CD8-positive, alpha-beta memory T cell (primary cell): ENCODE measurements at places on chromosomes 11 and 22.
A peak's percentile ranks its signal among the peaks of the same experiment; 100 is the strongest.

DNA sequence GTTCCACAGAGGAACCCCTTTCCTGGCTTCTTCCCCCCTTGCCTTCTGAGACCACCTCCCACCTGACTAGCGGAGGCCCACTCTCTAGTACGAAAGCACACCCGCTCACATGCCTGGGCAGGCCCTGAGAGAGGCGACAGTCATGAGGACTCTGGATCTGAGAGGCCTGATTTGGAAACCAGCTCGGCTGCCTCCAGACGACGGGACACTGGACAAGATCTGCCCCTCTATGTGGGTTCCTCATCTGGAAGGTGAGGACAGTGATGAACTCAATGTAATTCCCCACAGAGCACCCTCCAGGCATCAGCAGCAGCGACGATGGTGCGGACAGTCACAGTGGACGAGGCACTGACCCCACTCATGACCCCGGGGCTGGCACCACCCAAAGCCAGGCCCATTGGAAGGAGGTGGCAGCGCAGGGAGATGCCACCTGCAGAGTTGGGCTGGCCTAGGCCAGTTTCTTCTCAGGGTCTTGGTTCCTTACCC is 7.5 kb downstream of the SULT4A1 start:
- DNase-seq = no peak

DNA sequence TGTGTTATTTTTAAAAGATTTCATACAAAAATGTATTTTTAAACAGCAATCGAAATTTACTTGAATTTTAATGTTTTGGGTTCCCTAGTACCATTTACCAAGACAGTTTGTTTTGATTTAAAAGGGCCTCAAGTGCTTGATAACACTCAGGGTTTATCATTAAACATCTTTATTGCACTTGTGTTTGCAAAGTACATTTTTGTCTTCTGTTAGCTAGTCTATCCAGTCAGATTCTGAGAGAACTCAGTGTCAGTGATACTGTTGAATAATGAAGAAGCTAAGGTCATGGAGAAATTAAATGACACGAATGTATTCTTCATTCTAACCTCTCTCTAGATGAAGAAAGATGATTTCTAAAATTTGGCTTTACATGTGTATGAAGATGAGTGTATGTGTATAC is 12.7 kb upstream of the SESN3 start:
- no peak for DNase-seq

- DNase-seq = no peak
Measured at GRCh38 chr11:124900464-124900863, 2.8 kb upstream of the ROBO4 start.

DNA sequence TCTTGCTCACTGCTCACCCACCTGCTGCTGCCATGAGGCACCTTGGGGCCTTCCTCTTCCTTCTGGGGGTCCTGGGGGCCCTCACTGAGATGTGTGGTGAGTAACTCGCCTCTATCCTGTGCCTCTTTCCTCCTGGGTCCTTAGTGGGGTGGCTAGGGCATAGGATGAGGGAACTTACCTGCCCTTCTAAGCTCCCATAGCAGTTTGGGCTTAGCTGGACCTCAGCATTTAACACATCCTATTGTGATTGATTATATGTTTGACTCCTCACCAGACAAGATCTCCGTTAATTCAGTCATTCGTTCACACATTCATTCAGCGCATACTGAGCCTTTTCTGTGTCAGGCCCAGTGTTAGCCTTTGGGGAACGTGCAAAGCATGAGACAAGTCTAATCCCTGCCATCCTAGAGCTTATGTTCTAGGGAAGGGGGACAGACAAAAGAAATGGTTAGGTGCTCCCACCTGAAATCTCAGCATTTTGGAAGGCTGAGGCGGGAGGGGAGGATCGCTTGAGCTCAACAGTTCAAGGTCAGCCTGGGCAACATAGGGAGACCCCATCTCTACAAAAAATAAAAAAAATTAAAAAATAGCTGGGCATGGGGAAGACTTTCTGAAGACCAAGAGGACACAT is 441 bp downstream of the TCN2 start:
- no peak for DNase-seq

DNA sequence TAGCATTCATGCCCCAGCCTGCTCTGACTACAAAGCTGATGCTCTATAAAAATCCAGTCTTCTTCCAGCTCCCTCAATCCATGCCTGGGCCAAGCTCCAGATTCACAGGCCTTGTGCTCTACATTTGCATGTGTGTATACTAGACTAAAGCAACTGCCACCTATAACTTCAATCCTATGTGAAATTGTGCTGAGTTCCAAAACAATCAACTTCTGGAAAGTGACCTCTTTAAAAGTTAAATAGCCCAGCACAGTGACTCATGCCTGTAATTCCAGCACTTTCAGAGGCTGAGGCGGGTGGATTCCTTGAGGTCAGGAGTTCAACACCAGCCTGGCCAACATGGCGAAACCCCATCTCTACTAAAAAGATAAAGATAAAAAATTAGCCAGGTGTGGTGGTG is 114.3 kb upstream of the ZC3H12C start:
- no peak for DNase-seq

GRCh38 chr11:83835423-83835822 is 549.3 kb upstream of the CCDC90B start:
- no peak for DNase-seq

DNA sequence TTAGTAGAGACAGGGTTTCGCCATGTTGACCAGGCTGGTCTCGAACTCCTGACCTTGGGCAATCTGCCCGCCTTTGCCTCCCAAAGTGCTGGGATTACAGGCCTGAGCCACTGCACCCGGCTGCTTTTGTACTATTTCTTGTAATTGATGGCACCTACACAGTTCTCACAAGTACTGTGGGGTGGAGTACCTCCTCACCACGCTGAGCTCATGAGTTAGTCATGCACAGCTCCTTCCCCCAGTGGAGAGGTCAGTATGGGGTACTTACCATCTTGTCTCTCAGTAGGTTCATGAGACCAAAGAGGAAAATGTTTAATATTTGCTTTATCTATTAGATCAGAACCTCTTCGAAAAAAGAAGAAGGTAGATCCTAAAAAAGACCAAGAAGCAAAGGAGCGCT is 2.1 kb downstream of the MRPL40 start:
- DNase-seq = no peak

GRCh38 chr22:45599836-45600577 is 71.6 kb upstream of the ATXN10 start:
- no peak for DNase-seq

DNA sequence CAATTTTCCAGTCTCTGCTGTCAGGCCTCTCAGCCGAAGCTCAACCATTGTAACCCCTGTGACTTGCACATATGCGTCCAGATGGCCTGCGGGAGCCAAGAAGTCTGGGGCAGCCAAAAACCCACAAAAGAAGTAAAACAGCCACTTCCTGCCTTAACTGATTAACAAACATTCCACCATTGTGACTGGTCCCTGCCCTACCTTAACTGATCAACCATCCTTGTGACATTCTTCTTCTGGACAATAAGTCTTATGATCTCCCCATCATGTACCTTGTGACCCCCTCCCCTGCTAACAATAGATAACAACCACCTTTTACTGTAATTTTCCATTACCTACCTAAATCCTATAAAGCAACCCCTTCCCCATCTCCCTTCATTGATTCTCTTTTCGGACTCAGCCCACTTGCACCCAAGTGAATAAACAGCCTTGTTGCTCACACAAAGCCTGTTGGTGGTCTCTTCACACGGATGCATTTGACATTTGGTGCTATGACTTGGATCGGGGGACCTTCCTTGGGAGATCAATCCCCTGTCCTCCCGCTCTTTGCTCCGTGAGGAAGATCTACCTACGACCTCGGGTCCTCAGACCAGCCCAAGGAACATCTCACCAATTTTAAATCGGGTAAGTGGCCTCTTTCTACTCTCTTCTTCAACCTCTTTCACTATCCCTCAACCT is 1.3 kb upstream of the NDUFC2 start:
- DNase-seq = no peak

GRCh38 chr22:41263704-41264103 is 22.3 kb downstream of the RANGAP1 start:
- DNase-seq = no peak

DNA sequence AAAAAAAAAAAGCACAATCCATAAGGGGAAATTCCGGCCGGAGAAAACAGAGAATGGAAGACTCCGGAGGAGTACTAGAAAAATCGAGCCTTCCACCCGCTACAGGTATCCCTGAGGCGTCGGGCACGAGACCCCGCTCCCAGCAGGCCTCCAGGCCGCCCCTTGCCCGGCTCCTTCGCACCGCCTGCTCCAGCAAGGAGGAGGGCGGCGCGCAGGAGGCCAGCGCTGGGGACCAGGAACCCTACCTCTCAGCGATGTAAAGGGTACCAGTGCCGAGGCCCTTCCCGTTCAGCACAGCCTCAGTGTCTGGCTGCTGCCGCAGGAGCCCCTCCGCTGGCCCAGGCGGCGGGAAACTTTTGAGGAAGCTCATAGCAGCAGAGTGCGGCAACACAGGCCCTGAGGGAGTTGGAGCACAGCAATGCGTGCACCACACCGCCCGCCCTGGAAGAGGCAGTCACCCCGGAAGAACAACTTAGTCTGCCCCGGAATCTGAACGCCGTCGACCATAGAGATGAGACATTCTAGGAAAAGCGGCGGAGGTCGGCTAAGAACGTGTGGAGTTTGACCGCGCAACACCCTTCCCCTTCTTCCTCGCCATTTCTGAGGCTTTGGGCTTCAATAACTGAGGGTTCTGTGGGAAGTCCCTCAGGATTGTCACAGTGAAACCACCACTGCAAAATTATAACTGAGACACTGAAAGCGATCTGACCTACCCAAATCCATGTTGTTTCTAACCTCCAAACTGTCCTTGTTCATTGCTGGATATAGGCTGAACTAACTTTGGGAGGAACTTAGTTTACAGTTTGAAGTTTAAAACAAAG is at the start of gene CLNS1A:
TSS of gene CLNS1A (minus strand) at position 450 of the 821 bp plus-strand sequence. CDS start at position 370, 80 bp downstream.
- peak; percentile 69 for DNase-seq

DNA sequence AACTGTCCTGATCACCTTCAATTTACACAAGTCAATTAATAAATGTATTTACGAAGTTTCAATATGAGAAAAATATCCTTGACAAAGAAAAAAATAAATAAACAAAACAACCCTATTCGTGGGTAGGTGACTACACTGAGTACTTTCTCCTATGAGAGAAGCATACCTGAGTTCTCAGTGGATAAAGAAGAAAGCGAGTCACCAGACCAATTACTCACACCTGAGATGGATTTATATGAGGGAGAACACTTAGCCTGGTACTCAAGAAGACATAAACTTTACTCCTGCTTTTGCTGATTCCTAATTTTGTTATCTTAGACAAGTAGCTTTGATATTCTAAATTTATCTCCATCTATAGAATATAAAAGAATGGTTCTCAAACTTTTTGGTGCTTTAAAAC is 735.2 kb upstream of the ANO3 start:
- no peak for DNase-seq

GRCh38 chr11:74682731-74683278 is 48.4 kb downstream of the CHRDL2 start:
- no peak for DNase-seq

- no peak for DNase-seq
Measured at GRCh38 chr11:116519499-116519898, 253.3 kb downstream of the BUD13 start.

DNA sequence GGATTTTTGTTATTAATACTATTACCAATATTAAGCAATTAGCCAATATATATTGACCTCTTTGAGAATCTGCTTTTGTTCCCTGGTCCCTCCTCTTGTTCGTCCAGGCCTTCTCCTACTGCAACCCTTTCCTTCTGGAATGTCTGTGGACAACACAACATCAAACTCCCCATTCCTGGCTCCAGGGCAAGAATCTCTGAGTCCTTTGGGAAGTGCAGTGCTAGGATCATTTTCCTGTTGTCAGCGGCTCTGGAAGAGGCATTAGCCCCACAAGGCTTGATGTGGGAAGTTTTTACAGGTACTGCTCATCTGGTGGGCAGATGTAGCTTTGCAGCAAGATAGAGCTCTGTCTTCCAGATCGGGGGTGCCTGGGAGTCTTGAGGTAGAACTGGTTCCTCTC is 74.3 kb downstream of the RPUSD4 start:
- no peak for DNase-seq

DNA sequence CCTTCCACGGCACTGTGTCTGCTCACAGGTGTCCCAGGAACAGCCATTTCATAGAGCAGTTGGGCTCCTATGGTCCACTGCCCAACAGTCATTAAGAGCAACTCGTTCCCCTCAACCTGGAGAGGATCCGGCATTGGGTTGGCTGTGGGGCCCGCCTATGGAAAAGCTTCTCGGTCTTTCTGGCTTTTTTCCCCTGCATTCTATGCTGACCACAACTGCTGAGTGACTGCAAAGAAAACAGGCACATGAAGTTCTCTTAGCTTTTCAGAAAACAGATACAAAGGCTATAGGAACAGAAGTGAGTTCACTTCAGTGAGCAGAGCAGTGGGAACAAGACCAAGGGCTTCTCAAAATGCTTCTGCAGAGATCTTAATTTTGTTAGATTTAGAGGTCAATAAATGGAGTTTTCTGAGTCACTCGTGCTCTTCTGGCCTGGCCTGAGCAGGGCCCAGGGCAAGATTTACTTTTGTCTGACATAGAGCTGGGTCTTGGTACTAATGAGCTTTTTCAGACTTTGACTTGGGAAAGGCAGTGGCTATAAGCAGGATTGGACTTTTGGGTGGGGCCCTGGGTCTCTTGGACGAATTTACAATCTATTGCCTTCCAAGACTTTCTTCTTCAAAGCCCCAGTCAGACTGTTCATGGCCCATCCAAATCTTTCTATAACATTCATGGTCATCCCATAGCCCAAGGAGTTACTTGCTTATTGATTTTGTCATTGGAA is 13.6 kb upstream of the APOL5 start:
- DNase-seq = no peak

DNA sequence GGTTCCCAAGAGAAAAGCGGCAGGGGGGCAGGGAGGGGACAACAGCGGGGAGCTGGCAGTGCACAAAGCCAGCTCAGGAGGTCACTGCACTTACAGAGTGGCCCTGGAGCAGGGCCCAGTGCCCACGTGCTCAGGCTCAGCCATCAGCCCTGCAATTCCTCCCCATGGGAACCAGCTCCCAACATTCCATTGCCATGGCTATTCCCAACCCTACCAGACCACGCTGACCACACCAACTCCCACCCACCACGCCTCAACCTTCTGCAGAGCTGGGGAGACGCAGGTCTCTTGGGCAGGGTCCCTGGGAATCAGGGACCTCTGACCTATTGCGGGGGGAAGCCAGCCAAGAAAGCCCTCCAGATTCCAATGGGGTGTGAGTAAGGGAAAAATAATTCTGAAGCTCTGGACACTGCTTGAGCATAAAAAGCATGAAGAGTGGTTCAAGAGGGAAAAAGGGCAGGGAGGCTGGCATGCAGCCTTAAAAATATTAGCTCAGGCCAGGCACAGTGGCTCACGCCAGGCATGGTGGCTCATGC is 38.3 kb upstream of the TFIP11 start:
- DNase-seq = no peak
